Stimulated activated CD8-positive, alpha-beta memory T cell treated with anti-CD3 and anti-CD28 coated beads, Interleukin-15, amount 100 ng/mL, for 4 hours (primary cell): ENCODE measurements at places on chromosomes 6 and 20.

- no peak for DNase-seq
Measured at GRCh38 chr6:46990031-46990644, 52.0 kb downstream of the ADGRF1 start.

GRCh38 chr6:41428336-41428995 is 93.1 kb downstream of the NCR2 start:
- no peak for DNase-seq

DNA sequence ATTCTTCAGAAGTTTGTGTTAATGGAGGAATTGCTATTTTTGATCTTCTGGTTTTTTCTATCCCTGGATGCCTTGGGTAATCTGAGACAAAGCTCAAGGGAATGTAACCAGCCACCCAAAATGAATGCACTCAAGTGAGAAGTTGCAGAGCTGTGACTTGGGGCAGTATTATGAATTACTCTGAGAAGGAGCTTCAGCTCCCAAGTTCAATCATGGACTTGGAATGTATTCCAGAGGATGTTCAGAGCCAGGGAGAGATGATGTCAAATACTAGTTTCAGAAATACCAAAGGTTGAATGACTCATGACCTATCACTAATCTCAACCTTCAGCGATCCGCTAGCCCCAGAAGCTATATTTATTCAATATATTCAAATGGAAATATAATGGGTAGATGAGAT is 375.2 kb upstream of the PLCB4 start:
- no peak for DNase-seq

GRCh38 chr6:73866305-73866704 is 170.3 kb downstream of the CD109 start:
- no peak for DNase-seq

- DNase-seq, result no peak
Measured at GRCh38 chr20:48949304-48950170, 28.0 kb downstream of the ARFGEF2 start.

GRCh38 chr20:40276301-40276700 is 412.7 kb downstream of the MAFB start:
- DNase-seq, result no peak

DNA sequence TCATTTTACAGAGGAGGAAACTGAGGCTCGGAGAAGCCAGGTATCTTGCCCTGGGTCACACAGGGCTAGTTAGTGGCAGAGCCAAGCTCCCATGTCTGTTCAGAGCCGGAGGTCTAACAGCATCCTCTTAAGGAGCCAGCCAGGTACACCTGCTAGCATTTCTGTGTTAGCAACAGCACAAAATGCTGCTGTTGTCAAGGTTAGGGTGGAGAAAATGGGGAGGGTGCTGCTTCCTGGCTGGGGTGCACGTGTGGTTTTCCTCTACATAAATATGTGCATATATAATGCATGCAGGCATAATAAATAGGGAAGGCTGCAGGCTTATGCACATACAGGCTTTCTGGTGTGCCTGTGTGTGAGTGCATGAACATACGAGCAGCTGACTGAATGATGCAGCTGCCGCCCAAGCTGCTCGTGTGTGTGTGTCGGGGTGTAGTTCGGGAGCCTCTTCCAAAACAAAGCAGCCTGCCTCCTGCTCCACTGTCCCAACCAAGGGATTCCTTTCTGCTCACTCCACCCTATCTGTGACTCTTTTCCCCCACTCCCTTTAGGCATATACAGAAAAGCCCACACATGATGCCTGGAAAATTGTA is 86.6 kb downstream of the CD40 start:
- no peak for DNase-seq

DNA sequence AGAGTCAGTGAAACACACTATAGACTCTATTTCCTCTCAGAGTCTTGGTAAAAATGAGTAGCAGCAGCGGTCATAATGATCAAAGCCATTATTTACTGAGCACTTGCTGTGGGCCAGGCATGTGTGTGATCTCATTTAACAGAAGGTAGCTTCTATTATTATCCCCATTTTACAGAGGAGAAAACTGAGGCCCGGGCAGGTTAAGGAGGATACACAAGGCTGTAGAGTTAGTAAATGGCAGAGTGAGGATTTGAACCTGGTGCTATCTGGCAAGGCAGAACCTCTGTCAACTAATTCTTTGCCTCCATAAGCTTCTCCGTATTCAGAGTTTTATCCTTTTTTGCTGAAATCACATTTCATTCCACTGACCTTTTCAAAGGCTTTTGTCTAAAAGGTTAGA is 122.2 kb upstream of the SALL4 start:
- no peak for DNase-seq

GRCh38 chr6:36378243-36378920 is 9.1 kb downstream of the ETV7 start:
- DNase-seq, result no peak

GRCh38 chr6:52016915-52017748 is 70.3 kb downstream of the PKHD1 start:
- no peak for DNase-seq

DNA sequence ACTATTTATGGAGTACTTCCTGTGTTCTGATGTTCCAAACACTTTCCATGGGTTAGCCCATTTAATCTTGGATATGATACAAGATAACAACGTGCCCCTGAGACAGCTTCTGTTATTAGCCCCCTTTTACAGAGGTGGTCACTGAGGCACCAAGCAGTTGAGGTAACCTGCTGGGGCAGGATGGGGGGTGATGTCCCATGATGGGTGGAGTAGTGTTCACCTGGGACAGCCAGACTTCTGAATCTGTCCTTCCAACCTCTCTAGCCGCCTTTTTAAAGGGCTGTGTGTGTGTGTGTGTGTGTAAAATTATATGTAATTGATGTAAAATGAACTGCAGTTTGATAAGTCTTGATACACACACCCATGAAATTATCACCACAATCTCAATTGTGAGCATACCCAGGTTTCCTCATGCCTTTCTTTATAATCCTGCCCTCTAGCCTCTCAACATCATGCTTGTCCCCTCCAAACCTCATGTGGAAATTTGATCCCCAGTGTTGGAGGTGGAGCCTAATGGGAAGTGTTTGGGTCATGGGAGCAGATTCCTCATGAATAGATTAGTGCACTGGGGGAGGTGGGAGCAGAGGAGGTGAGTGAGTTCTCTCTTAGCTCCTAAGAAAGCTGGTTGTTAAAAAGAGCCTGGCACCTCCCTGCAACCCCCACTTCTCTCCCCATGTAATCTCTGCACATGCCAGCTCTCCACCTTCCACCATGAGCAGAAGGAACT is 39.2 kb downstream of the PLAGL2 start:
- no peak for DNase-seq
